ENCODE measurements at places on chromosomes 3 and 15. TPM values are rescaled to one million over a fixed set of nuclear protein-coding genes. Genes with fewer than 3 reads are reported as not detected.

DNA sequence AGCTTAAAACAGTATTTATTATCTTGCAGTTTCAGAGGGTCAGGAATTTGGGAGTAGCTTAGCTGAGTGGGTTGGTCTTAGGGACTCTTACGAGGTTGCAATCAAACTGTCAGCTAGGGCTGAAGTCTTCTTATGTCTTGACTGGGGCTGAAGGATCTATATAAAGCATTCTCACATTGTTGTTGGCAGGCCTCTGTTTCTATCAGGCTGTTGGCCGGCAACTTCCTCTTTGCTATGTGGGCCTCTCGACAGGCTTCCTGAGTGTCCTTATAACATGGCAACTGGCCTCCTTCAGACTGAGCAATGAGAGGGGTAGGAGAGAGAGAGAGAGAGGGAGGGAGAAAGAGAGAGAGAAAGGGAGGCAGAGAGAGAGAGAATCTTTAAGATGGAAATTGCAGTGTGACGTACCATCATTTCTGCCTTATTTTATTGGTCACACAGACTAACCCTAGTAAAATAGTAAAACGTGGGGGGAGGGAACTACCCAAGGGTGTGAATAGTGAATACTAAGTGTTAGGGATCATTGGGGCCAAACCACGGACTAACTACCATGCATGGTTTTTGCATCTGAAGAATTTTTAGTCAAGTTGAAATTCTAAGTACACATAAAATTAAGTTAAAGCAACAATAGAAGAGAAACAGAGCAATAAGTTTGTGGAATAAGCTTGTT, 16.1 kb downstream of the FGF7 start:
- DNase-seq, result no peak
- H3K36me3 ChIP-seq, result no peaks in the 10 kb centered on the region
- H3K4me1 ChIP-seq, result peaks cover 15% of the 10 kb centered on the region

The TRIM71 gene
- 3.5 TPM for total RNA-seq

The MME gene
- 82.1 TPM for total RNA-seq

DNA sequence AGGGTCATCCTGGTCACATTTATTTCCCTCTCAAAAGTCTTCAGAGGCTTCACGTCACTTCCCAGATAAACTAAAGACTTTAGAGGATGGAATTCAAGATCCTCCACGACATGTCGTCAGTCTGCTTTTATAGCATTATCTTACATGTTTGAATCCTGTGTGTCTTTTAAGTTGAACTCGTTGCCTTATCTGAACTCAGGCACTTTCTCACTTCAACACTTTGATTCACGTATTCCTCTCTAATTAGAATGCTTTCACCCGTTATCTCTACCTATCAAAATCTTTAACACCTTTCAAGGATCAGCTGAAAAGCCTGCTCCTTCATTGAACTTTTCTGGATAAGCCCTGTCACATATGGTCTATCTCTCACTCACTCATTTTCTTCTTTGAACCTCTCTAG, 97.1 kb downstream of the MAP2K5 start:
- no peaks in the 10 kb centered on the region for H3K4me1 ChIP-seq
- H3K27ac ChIP-seq, result no peak overlapping the region
- no peak overlapping the region for H3K4me3 ChIP-seq
- no peak for DNase-seq
- H3K27me3 ChIP-seq, result no peaks in the 10 kb centered on the region
- H3K36me3 ChIP-seq, result no peaks in the 10 kb centered on the region

- H3K27me3 ChIP-seq, result no peaks in the 10 kb centered on the region
- DNase-seq, result no peak
- H3K27ac ChIP-seq, result no peak overlapping the region
- H3K4me3 ChIP-seq, result no peak overlapping the region
These were observed 30.9 kb downstream of the PRKCD start for GRCh38 chr3:53191836-53192480.

GRCh38 chr3:20225769-20226168, 39.8 kb upstream of the SGO1 start:
- no peak overlapping the region for H3K27ac ChIP-seq
- no peaks in the 10 kb centered on the region for H3K4me1 ChIP-seq
- no peaks in the 10 kb centered on the region for H3K36me3 ChIP-seq
- no peak for DNase-seq

- H3K4me1 ChIP-seq, result peaks cover 3% of the 10 kb centered on the region
- H3K27me3 ChIP-seq, result no peaks in the 10 kb centered on the region
- peak within 1 kb of the TSS; percentile 73 for H3K27ac ChIP-seq
- H3K36me3 ChIP-seq, result no peaks in the 10 kb centered on the region
- peak within 1 kb of the TSS; percentile 42 for H3K4me3 ChIP-seq
These were observed at the start of gene CD200 for GRCh38 chr3:112333002-112333380. TSS of gene CD200 (plus strand) at chr3:112333156. CDS start at chr3:112333213, 57 bp downstream.

- peaks cover 25% of the 10 kb centered on the region for H3K27me3 ChIP-seq
- peak; percentile 78 for DNase-seq
- H3K27ac ChIP-seq, result peak overlapping the region; percentile 75
- H3K36me3 ChIP-seq, result no peaks in the 10 kb centered on the region
- H3K4me3 ChIP-seq, result peak overlapping the region; percentile 50
- H3K4me1 ChIP-seq, result peaks cover 25% of the 10 kb centered on the region
These were observed 138.4 kb downstream of the NUP210 start for GRCh38 chr3:13281507-13282357.

DNA sequence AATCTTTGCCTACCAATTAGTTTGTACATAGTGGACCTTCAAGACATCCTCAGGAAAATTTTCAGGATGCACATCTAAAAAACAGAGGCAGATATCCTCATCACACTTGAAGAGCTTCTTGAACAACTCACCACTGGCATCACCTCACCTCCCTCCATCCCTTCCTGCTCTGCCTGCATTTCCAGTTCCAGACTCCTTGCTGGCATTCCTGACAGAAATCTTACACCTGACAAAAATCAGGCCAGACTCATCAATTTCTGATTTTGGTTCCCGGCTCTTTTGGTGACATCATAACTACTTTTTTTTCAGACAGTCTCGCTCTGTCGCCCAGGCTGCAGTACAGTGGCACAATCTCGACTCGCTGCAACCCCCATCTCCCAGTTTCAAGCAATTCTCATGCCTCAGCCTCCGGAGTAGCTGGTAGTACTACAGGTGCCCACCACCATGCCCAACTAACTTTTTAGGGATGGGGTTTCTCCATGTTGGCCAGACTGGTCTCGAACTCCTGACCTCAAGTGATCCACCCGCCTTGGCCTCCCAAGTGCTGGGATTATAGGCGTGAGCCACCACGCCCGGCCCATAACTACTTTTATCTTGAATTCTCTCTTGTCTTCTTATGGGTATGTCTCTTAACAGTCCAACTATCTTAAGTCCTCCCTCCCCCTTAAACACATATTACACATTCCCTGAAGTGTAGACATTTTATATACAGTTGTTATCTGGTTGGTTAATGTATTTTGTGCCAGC, 216.6 kb upstream of the IL12A start:
- DNase-seq, result no peak
- H3K36me3 ChIP-seq, result no peaks in the 10 kb centered on the region
- H3K4me1 ChIP-seq, result peaks cover 9% of the 10 kb centered on the region

DNA sequence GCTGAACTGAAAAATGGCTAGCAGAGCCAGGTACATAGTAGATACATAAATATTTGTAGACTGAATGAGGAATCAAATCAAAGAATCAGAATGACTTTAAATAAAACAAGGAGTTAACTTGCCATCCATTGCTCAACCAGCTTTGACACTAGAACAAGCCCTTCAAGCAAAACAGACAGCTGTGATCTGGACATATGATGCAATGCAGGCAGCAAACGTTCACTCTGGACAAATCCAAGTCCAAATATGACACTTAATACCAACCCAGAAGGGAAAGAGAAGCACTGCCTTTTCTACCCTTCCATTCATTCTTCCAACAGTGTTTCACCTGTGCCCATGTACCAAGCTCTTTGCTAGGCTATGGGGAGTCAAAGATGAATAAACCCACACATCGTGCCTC, 4.5 kb downstream of the THRB start:
- H3K4me3 ChIP-seq, result no peak overlapping the region
- DNase-seq, result peak; percentile 51
- no peak overlapping the region for H3K27ac ChIP-seq
- H3K36me3 ChIP-seq, result no peaks in the 10 kb centered on the region
- no peaks in the 10 kb centered on the region for H3K27me3 ChIP-seq
- H3K4me1 ChIP-seq, result peaks cover 5% of the 10 kb centered on the region

GRCh38 chr3:197311591-197311990, 13.2 kb upstream of the DLG1 start:
- no peaks in the 10 kb centered on the region for H3K27me3 ChIP-seq
- H3K36me3 ChIP-seq, result no peaks in the 10 kb centered on the region
- H3K4me3 ChIP-seq, result no peak overlapping the region
- DNase-seq, result no peak
- no peaks in the 10 kb centered on the region for H3K4me1 ChIP-seq

DNA sequence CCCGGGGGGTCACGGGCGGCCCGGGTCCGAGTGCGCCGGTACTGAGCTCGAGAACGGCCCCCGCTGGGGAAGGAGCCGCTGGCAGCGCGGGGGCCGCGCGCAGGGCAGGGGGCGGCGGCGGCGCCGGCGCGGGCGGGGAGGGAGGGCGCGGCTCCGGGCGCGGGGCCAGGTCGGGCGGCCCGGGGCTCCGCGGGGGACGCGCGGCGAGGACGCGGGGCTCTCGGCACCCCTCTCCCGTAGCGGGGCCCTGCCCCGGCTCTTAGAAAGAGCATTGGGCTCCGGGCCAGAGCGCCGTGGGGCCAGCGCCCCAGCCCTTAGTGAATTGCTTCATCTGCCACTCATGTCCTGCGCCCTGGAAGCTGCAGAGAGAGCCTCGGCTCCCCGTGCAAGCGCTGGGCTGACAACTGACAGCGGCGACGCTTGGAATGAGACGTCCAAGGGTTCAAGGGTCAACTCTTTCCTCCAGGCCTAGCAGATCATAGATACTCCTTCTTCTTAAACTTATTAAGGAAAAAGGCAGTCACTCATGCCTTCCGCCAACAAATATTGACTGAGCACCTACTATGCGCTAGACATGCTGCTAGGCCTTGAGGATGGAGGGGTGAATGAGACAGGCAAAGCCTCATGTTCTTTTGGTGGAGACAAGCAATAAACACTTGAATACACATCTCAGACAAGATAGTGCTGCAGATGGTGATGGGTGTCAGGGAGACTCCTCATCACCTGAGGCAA, 140.8 kb downstream of the SMAD6 start:
- peak overlapping the region; percentile 45 for H3K4me3 ChIP-seq
- H3K36me3 ChIP-seq, result no peaks in the 10 kb centered on the region
- peaks cover 30% of the 10 kb centered on the region for H3K4me1 ChIP-seq

- H3K27ac ChIP-seq, result no peak overlapping the region
- no peaks in the 10 kb centered on the region for H3K27me3 ChIP-seq
- no peak for DNase-seq
- H3K36me3 ChIP-seq, result no peaks in the 10 kb centered on the region
- no peak overlapping the region for H3K4me3 ChIP-seq
These were observed 300.0 kb downstream of the PTPRG start for GRCh38 chr3:61861410-61861809.

DNA sequence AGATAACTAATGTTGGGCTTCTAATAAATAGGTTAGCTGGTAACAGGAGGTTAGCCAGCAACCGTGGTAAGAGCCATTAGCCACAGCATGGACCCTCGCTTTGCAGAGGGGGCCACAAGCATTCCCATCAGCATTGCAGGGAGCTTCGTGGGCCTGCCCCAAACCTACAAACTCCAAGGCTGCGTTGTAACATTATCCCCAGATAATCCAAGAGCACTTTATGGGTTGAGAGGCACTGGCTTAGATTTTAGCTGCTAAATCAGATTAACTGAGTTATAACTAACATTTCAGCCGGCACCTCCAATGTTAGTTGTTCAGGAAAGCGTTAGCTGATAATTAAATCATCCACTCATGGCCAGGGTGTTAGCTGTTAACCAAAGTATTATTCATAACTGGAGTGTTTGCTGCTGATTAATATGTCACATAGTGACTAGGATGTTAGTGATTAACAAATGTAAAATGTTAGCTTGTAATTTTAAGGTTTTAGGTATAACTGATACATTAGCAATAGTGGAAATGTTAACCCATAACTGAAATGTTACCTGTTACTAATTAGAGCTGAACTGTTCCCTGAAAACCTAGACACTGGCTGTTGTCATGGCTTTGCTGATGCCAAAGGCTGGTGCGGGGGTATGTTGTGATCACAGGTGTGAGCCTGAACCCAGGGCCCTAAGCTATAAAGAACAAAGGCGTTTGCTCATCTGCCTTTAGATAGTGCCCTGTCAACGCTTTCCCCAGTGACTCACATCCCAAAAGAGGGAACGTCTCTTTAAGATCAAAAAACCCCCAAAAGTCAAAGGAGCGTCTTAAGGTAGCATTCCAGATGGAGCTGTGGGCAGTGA, 56.2 kb downstream of the SLC6A6 start:
- peaks cover 15% of the 10 kb centered on the region for H3K4me1 ChIP-seq
- H3K27me3 ChIP-seq, result no peaks in the 10 kb centered on the region
- no peak overlapping the region for H3K27ac ChIP-seq
- peaks cover 64% of the 10 kb centered on the region for H3K36me3 ChIP-seq
- DNase-seq, result no peak

The CCDC80 gene
- total RNA-seq, result 21.9 TPM

The TRIM59 gene
- total RNA-seq, result 1.6 TPM

The SNX4 gene
- total RNA-seq, result 41.3 TPM

DNA sequence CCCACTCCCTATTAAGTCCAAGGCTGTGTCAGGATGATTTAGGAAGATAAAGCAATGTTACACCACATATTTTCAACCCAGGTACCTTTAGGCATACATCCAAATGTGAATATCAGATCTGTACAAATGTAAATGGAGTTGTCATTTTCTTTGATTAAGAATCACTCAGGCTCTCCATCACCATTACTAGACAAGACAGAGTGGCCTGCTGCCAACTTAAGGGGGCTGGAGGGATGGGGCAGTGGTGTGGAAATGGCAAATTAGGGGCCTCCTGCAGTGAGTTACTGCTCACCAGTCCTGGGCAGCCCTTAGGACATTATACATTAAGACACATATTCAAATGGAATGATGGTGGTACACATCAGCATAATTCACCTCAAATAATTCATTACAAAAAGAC, 211.0 kb downstream of the TNIK start:
- DNase-seq, result no peak
- no peak overlapping the region for H3K4me3 ChIP-seq
- H3K4me1 ChIP-seq, result no peaks in the 10 kb centered on the region
- H3K27ac ChIP-seq, result no peak overlapping the region

DNA sequence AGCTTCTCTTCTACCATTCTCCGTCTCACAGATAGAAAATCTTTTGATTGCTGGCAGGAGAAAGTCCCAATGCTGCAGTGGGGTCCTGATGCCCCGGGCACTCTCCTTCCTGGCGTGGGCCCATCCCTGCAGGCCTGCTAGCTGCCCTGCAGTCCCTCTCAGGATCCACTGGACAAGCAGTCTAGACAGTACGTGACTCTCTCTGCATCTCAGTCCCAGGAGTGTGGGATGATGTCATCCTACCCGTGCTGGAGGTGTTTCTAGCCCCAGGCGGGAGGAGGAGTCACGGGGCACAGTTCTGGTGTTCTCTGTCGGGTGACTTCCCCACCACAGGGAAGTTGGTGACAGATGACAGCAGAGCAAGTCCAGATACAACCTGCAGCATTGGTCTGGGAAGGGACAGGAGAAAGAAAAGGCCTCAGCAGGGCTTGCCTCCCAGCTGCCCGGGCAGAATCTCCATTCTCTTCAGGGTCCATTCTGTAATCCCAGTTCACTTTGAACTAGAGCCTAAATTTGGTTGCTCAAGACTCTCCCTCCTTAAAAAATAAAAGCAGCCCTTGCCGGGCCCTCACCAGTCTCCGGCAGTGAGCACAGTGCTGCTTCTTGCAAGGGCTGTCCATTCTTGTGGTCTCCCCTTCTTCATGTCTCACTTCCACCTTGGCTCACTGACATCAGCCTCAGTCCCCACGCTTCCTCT, 30.6 kb downstream of the SLC28A1 start:
- DNase-seq, result peak; percentile 70
- no peaks in the 10 kb centered on the region for H3K36me3 ChIP-seq
- no peaks in the 10 kb centered on the region for H3K27me3 ChIP-seq
- peak overlapping the region; percentile 10 for H3K27ac ChIP-seq
